ENCODE measurements at places on chromosomes 1 and 21.

DNA sequence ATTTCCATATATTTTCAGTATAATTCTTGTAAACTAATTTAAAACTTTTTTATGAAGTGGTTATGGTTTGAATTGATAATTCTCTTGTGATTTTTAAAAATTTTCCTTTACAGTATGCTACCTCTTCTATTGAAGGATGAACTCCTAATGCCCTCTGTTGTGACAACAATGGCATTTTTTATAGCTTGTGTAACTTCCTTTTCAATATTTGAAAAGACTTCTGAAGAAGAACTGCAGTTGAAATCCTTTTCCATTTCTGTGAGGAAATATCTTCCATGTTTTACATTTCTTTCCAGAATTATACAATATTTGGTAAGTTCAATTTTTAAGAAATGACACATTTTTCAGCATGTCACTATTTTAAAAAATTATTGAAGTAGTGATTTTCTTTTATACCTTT is 61.4 kb downstream of the ALG6 start:
- no peak for DNase-seq

GRCh38 chr1:3009021-3009420 is 12.2 kb upstream of the ACTRT2 start:
- no peak for DNase-seq

DNA sequence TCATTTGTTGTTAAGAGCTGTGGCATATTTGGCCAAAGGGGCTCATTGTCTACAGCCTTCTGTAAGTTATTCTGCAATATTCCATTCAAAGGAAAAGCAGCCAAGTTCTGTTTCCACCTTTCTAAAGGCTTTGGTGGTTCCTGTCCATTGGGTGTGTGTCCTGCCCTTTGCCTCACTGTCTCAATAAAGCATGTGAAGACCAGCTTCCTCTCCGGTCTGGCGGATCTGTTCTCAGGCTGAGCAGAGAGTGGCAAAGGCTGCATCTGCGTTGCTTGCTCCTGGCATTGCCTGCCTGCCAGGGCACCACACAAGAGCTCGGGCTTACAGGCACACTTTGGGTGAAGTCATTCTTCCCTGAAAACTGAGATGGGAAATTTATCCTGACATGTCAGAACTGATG is 34.9 kb downstream of the ST6GALNAC3 start:
- DNase-seq = peak; percentile 28

- no peak for DNase-seq
Measured at GRCh38 chr1:240803151-240803550, 191.2 kb upstream of the GREM2 start.

DNA sequence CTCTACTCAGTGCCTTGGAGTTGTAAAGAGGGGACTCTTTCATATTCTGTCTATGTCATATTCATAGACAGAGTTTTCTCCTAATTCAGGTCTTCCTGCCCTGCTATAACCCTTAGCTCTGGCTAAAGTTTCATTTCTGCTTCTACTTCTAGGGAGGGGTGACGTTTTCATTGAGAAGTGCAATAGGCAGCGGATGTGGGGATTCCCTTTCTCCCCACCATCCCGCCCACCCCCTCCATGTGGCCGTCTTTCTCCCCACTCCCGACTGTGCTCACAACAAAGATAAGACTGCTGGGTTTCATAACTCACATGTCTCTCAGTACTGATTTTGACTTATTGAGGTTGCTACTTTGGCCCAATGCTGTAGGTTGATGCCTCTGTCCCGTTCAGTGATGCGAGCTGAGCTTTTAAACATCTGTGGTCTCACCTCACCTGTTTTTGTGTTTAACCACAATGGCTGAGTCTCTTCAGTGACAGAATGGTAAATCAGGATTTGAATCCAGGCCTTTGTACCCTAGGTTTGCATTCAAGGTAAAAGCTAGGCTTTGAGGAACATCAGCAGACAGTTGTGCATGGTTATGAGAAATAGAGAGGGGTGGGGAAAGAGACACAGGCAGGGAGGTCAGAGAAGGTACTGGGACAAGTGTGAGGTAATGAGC is 7.8 kb upstream of the KIF14 start:
- DNase-seq = no peak

Data from head of caudate nucleus (tissue), 42 donors.